Stimulated activated CD8-positive, alpha-beta memory T cell treated with anti-CD3 and anti-CD28 coated beads, Interleukin-7, amount 100 ng/mL, for 1 hour (primary cell): ENCODE measurements at places on chromosomes 13 and 19.

- no peak for DNase-seq
Measured at GRCh38 chr13:95307507-95307906, 6.3 kb upstream of the ABCC4 start.

- no peak for DNase-seq
Measured at GRCh38 chr19:6610934-6611852, 20.2 kb upstream of the CD70 start.

DNA sequence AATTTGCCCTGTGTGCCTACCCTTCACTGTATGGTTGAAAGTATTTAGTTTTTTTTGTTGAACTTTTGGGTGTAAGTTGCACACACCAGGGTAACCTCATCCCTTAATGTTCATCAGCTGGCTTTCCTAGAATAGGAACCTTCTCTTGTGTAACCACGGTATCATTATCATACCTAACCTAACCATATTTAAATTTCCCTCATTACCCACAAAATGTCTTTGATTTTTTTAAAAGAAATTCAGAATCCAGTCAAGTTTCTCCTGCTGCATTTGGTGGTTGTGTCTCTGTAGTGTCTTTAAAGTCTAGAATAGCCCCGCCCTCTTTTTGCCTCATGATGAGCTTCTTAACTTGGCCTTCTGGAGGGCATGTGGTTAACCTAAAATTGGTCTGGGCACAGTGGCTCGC, 80.3 kb downstream of the RYR1 start:
- no peak for DNase-seq

GRCh38 chr13:31781064-31781463, 41.7 kb downstream of the RXFP2 start:
- DNase-seq = no peak

- DNase-seq = no peak
Measured at GRCh38 chr13:28316836-28317235, 178.1 kb downstream of the FLT1 start.

- no peak for DNase-seq
Measured at GRCh38 chr19:5165697-5166019, 175.0 kb downstream of the PTPRS start.

- DNase-seq = no peak
Measured at GRCh38 chr13:113309473-113309872, 12.4 kb downstream of the LAMP1 start.

DNA sequence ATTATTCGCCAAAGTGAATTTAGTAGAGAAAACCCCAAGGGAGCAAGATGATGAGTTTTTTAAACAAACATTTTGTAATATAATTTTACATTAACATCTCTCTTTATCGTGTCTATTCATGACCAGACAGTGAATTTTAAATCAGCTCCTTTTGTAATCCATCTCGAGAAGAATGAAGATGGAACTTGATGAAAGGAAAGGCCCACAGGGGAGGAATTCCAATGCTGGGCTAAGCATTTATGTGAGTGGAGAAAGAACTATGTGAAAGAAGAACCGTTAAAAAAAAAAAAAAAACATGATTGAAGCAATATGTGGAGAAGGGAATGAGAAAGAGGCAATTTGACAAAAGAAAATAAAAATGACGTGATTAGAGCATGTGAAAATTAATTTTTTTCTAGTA, 170.6 kb downstream of the KCTD12 start:
- no peak for DNase-seq

DNA sequence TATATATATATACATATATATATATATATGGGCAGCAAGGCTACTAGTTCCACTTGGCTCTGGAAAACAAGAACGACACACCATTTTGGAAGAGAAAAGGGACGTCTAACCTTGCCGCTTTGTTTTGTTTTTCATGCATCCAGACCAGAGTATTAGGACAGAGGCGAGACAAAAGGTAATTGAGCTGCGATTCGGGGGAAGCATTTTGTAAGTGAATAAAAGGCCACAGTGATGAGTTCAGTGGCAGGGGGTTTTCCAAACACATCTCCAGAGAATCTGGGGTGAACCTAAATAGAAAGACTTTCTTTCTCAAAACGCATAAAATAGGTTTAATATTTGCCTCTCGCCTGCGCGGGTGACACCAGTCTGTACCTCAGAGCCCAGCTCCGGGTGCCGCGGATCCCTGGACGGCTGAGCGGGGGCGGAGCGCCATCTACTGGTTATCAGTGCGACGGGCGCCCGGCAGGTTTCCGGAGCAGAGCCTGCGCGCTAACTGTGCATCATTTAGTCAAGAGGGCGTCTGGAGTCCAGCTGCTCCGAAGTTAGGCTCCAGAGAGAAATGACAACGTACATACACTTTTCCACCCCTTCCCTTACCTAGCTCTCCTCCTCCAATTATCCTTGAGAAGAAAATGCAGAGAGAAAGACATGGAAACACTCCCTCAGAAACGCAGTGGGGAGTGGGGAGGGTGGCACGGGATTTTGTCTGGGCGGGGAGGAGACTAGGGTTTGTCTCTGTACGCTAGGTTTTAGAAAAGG, 262.3 kb downstream of the TBC1D4 start:
- DNase-seq = peak; percentile 77

DNA sequence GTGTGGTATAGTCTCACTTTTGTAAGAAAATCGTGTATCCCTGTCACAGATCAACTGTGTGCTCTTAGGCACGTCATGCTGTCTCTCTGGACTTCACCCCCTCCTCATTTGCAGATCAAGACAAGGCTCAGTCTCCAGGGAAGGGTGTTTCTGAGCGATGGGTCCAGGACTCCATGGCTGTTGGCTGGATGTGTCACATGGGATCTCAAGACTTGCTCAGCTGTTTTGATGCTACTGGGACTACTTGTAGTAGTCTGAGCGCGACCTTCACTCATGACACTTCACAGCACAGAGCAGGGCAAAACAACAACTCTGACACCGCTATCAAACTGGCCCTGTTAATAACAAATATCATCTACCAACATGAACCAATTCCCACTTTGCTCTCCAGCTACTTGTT, 36.2 kb downstream of the SMAD9 start:
- DNase-seq = no peak

DNA sequence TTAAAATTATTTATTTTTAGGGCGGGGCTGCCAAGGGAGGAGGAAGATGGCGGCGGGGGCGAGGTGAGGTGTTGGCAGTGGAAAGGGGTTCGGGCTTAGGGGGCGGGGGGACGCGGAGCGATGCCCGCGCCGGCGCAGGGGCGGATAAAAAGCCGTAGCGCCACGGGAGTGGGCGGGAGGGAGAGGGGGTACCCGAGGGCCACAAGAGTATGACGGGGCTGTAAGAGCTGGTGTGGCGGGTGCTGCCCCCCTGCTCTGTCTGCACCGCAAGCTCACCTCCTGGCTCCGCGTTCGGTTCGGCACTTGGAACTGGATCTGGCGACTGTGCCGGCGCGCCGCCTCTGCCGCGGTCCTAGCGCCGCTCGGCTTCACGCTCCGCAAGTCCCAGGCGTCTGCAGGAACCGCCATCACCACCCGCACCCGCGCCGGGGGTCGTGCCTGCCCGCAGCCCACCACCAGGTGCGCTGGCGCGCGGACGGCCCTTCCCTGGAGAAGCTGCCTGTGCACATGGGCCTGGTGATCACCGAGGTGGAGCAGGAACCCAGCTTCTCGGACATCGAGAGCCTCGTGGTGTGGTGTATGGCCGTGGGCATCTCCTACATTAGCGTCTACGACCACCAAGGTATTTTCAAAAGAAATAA, 265.2 kb upstream of the SGCG start:
- DNase-seq = no peak

DNA sequence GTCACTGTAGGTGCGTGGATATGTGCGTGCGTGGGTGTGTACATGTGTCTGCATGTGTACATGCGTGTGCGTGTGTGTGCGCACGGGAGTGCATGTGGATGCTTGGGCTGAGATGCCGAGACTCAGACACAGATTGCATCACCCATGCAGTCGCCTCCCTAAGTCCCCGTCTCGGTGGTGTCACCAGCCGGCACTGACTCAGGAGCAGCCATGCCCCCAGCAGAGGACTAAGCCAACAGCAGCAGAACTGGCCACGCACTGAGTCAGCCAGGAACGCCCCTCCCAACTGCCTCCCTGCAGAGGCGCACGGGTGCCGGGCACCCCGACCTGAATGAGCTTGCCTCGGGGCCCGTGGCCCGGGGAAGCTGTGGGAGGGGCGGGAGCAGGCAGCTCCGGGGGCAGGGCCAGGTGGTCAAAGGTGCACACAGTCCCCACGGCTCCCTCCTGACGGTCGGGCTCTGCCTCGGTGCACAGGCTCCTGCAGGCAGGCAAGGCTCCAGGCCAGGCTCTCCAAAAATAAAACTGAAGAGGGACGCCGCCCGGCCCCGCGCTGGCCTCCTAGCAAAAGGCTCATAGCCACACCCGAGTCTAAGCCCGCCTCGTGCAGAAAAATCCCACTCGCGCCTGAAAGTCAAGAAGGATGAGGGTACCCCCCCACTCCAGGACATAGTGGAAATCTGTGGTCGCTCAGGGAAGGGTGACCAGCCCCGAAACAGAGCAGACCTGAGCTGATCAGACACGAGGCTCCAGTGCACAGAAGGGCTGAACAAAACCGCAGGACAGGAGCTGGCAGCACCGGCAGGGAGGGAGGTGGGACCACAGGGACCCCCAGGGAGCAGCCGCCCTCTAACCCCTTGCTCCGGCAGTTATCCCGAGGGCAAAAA, 49.2 kb downstream of the GADD45B start:
- DNase-seq = no peak

- no peak for DNase-seq
Measured at GRCh38 chr13:76000131-76000530, 364.0 kb downstream of the LMO7 start.

GRCh38 chr19:14782626-14783409, 4.5 kb upstream of the ADGRE2 start:
- no peak for DNase-seq

GRCh38 chr13:37476874-37477273, 121.7 kb downstream of the POSTN start:
- no peak for DNase-seq

DNA sequence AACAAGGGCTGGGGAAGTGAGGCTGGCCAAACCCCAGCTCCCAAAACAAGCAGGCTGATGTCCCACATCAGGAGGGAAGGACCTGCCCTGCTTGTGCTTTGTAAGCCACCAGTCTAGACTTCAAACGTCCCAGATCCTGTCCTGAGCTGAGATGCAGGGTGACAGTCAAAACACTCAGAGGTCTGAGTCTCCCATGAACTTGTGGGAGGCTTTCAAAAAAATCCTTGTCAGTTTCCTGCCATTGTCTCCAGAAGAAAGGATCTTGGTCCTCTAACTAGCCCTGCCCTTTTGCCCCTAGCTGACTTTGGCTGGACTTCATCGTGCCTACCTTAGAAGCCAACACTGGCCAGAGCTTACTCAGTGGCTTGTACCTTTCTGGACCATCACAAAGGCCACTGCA, 43.3 kb downstream of the DZIP1 start:
- no peak for DNase-seq

GRCh38 chr19:38389101-38389925, 816 bp downstream of the SPRED3 start:
- DNase-seq = no peak

DNA sequence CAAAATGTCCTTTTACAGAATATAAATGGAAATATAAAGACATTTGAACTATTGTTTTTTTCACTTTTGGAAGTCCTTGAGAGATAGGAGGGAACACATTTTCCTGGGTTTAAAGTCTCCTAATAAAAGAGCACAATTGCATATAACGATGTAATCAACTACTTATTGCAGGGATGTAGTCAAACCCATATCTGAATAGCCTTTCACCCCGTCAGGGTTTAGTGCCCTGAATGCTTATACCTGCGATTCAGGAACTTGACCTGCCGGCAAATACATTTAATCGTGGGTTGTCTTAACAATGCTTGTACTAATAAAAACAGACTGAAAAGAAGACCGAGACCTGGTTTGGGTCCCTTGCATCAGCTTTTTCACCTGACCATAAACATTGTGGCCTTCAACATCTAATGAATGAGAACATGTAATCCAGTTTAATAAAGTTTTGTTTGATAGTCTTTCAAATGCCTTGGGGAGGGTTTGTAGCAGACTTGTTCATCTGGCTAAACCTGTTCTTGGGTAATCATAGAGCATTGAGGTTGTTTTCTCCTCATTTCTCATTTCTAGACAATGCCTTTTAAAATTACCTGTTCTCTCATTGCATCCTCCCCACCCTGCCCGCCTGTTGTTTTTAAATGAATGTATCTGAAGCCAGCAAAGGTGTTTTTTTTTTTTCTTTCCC, 7.0 kb downstream of the KLF5 start:
- DNase-seq = no peak

DNA sequence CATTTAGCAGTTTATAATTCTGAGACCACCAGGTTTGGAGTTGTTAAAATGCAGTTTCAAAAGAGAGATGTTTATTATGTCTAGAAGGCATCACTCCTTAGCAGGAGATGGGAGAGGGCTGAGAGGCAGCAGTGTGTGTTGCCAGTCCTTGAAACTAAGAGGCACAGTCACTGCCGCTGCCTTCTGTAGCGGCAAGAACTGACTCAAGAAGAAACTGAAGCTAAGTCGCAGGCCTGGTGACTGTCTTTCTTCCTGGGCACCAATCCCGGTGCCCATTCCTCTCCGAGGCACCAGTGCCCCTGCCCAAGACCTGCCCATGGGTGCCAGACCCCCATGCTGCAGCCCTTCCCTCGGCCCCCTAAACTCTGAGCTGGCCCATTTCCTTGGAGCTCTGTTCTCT, 20.1 kb downstream of the N4BP2L1 start:
- DNase-seq = no peak

- DNase-seq = no peak
Measured at GRCh38 chr13:109156181-109156935, 526.9 kb downstream of the MYO16 start.

DNA sequence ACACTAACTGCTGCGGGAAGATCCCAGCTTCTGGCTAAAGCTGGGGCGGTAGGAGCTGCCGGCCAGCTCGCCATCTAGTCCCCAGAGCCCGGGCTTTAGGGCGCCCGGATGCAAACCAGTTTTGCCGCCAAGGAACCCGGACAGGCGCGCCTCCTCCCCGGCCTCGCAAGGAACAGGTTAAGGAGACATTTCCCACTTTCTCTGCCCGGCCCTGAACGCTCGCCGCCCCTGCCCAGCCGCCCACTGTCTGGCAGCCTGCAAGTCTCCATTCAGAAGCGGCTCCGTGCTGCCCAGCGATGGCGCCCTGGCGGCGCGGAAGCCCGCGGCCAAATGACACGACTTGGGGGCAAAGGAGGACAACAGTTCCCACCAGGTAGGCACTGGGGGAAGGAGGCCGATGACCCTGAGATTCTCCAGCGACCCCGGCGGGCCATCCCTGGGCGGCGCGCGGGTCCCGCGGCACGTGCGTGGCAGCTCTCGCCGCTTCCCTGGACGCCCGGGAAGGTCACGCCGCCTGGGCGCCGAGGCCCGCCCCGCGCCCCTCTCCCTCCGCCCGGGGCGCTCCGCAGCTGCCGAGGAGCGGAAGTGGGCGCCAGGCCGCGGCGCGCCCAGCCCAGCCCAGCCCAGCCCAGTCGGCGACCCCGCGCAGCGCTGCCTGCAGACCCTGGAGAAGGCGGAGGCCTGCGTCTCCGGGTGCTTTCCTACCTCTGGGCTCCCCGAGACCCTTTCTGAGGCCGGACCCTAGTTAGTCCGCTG, 42.2 kb upstream of the HNRNPA1L2 start:
- no peak for DNase-seq

DNA sequence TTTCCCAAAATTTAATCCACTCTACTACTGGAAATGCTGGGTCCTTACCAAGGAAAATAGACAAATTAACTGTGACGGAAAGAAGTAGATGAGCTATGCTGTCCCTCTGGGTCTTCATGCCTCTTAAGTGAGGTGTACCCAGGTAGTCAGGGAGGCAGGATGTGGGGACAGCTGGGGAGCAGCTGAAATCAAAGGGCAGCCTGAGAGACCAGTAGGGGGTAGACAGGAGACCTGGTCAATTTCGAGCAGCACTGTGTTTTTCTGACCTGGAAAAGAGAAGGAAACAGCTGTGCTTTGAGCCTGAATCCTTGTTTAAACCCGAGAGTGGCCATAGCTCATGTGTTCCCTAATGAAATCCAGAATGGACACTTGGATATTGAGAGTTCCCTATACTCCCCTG, 587.3 kb downstream of the EFNB2 start:
- no peak for DNase-seq
